SW 1271 (cell line): ENCODE measurements at places on chromosomes 7 and 10.

DNA sequence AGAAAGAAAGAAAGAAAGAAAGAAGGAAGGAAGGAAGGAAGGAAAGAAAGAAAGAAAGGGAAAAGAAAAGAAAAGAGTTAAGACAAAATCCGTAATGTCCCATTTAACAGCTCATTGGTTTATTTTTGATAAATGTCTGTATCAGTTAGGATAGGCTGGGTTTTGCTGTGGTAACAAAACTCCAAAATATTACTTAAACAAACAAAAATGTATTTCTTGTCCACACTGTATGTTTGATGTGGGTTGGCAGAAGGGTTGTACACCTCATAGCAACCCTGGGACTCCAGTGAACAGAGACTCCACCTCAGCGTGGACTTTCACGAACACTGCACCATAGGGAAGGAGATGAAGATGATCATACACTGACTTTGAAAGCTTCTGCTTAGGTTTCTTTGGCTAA lies 59.6 kb downstream of the PPP1R3C start:
- no peak for DNase-seq

DNA sequence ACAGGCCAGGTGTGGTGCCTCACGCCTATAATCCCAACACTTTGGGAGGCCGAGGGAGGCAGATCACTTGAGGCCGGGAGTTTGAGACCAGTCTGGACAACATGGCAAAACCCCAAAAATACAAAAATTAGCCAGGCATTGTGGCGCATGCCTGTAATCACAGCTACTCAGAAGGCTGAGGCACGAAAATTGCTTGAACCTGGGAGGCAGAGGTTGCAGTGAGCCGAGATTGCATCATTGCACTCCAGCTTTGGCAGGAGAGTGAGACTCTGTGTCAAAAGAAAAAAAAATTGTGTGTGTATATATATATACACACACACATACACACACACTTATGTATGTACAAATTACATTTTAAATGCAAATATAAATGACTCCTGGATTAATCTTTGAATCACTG lies 76.8 kb upstream of the LRRN3 start:
- no peak for DNase-seq

DNA sequence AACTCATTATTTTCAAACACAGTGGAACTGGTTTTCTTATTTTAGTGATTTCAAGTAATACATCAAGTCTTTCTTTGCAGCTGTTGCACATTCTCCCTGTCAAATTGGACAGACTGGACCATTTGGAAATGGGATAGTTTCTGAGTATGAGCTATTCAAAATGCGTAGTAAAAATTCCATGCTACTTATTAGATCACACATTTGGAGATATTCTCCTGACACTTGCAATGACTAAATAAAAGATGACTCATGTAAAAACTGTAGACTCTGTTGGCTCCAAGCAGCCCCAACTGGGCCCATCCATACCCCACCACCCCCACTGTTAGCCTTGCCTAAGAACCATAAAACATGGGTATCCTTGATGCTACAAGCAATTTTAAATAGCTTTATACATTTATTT lies 25.9 kb upstream of the BICC1 start:
- no peak for DNase-seq

- no peak for DNase-seq
Measured at GRCh38 chr10:112388548-112388947, 14.6 kb downstream of the ACSL5 start.

DNA sequence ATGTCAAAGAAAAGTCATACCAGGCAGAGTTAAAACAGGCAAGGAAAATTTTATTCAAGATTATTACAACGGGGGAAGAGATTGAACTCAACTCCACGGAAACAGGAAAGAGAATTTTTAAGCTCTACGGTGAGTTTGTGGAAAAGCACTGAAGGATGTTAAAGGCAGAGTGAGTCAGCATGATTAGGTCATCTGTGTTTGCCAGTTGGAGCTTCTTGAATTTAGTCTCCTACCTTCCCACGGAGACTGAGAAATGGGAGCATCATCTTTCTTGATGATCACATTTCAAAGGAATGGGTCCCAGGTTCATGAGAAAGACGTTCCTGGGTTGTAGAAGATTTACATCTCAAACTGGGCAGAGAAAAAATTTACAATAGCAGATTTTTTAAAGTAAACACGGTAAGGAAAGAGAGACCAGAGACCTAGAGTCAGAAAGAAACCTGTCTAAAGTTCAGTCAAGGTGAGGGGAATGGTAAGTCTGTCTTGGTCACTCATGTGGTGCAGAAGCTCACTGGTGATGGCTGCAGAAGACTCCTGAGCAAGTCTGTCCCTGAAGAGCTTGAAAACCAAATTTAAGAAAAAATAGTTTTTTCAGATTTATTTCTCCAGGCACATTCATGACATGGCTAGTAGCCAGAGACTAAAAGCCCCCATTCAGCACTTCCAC lies 516.9 kb upstream of the LRRN3 start:
- DNase-seq: no peak

GRCh38 chr7:82384051-82384464 lies 59.5 kb downstream of the CACNA2D1 start:
- no peak for DNase-seq

GRCh38 chr7:156665101-156665500 lies 24.5 kb downstream of the RNF32 start:
- no peak for DNase-seq

- no peak for DNase-seq
Measured at GRCh38 chr7:85664341-85664740, 477.5 kb upstream of the SEMA3D start.

GRCh38 chr10:117546581-117547015 lies 4.1 kb downstream of the EMX2 start:
- no peak for DNase-seq

DNA sequence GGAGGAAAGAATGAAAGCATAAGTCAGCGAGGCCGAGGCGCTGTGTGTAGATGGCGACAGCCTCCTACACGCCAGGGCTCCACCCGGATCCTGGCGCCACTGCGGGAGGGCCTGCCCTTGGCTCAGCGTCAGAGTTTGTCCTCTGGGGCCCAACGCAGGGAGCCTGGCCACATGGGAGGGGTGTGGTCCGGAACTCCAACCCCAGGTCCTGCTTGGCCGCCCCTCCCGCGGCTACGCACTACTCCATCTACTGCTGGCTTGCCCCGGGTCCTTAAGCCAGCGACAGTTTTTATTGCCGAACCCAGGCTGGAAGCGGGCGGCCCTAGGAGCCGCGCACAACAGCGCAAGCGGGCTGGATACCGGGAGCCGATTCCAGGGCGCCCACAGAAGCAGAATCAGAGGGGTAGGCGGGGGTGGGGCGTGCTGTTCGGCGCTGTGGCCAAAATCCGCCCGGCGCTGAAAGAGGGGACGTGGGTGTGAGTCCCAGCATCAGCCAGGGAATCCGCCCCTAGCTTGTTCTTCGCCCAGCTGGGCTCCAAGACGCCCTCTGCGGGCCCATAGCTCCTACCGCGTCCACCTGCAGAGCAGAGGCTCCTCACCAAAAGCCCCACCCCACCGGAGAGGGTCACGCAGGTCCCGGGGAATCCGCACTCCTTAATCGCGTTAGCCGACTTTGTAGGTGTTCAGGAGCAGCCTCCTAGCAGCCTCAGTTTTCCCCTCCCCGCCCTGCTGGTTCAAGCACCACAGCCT lies 4.5 kb downstream of the KAZALD1 start:
- DNase-seq: peak; percentile 53

DNA sequence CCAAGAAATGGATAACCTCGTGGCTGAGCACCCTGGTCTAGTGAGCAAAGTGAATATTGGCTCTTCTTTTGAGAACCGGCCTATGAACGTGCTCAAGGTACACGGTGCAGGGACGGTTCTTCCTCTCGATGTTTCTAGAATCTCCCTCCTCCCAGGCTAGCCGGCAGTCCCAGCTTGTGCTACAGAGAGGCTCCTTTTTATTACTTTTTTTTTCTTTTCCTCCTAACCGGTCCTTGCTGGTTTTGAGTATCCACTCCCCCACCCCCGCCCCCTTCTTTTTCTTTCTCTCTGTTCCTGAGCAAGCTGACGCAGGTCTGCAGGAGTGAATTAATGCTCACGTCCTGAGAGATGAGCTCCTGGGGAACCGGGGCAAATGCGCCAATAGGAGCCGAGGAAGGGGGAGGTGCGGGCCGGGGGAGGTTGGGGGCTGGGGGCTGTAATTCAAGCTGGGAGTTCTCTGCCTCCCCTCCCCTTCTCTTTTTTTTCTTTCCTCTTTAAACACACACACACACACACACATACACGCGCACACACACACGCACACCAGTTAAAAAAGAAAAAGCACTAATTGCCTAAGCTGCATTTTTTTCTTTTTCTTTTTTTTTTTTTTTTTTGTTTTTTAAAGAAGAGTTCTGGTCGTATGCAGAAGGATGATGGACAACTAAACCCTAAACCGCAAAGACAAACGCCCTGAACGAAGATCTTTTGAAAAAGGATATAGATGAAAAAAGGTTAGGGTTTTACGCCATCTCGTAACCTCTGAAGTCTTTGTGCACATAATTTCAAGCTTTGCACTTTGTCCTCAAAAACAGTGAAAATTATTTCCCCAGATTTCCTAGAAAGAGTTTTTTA lies 6.6 kb downstream of the CPA2 start:
- no peak for DNase-seq

- no peak for DNase-seq
Measured at GRCh38 chr7:155220903-155221302, 76.8 kb upstream of the INSIG1 start.
